ENCODE measurements at places on chromosomes 16 and 17.

DNA sequence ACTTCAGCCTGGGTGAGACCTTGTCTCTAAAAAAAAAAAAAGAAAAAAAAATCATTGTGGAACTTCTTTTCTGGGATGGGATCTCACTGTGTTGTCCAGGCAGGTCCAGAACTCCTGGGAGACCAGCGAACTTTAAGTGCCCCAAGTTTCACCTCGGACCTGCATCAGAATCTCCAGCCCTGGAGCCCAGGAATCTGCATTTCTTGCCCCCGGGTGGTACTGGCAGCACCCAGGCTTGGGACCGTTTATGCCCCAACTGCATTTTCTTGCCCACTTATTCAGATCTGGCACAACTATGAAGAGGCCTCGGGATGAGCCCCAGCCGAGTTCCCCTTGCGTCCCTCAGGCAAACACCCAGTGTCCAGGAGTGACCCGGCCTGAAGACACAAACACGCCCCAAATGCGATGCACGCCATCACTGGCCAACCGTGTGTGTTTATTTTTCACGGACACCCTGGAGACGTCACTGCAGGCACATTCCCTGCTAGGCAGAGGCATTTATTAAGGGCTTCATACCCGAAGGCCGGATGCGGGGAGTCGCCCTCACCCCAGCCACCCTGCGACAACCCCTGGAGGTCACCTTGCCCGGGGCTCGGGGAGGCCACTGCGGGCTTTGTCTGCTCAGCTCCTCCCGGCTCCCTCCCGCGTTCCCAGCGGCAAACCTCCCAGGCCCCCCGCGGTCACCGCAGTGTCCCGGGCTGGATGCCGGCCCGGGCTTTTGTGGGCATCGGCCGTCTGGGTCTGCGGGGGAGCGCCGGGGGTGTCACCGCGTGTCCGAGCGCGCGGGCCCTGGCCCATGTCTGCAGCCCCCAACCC, 684 bp upstream of the SPIRE2 start:
- no peak for DNase-seq

DNA sequence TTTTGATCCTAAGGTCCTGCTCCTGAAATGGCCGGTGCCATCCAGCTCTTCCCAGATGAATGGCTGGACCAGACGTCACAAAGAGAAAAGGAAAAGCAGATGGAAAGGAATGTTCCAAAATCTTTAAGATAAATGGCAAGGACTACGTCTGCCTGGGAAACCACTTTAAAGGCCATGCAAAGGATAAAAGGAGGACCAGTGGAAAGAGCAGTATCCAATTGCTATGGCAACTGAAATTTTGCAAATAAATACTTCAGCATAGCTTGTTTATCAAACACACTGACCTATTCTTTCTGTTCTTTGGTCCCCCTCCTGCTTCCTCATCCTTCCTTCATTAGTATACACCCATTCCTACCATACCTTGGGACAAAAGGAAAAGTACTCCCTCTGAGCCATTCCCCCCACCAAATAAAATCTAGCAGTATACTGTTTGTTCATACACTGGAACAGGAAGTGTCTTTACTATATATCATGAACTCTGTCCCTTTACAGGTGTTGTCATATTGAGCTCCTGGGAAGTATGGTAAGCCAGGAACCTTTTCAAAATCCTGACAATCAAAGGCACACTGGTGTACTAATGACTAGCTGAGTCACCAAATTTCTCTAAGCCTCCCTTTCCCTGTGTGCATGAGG, 37.2 kb upstream of the NUFIP2 start:
- no peak for DNase-seq

DNA sequence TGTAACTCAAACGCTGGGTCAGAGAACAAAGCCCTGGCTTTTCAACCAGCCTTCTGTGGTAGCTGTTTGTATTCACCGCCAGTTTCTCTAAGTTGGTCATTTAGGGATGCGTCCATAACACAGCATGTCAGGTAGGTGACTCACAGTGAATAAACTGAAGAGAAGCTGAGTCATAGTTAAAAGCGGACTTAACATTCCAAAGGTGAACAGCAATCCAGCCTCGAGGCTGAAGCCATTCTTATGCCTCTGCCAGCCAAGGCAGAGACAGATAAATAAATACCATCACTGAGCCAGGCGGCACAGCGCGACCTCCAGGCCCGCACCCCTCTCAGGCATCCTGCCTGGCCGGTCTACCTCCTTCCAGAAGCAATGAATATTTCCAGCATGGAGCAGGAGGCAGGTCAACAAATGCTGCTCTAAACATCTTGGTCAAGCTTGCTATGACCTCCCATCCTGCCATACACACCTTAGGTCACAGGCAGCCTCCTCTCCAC, 12.4 kb upstream of the CACNG4 start:
- no peak for DNase-seq

DNA sequence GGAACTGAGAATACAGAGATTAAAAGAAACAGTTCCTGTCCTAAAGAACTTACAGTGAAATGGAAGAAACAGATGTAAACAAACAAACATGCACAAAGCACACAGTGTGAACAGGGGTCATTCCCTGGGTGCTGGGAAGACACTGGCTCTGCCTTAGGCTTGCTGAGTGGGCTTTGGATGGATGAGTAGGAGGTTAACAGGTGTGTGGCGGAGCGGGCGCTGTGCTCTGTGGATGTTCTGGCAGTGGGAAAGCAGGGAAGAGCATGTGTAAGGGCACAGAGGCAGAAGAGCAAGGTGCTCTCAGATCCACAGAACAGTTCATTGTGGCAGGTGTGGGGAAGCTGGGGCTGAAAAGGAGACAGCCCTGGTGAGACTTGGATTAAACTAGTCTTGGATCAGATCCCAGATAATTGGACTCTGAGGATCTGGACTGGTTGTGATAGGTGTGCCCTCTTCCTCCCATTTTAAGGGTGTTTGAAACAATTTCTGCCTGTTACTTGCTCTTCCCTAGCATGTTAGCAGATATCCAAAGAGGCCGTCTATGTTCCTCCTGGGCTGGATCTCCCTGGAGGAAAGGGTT, 8.1 kb downstream of the HROB start:
- DNase-seq: no peak

DNA sequence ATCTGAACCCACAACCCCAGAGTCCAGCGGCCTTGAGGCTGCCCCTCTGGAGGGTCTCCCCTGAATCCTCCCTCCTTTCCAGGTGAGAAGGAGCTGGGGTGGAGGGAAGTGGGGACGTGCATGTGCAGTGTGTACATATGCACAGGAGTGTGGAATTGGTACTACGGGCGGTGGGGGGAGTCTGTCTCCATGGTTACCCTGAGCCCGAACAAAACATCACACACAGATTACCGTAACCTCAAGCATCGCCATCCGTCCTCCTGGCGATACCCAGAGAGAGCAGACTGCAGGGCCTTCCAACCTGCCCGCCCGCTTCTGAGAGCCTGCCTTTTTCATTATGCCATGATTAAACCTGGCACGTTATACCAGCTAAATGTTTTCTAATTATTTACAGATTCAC, 25.1 kb downstream of the GSG1L start:
- no peak for DNase-seq
